ENCODE measurements at places on chromosomes 7 and 10.

GRCh38 chr7:91165846-91166230, 98.4 kb upstream of the FZD1 start:
- DNase-seq = peak; percentile 17

DNA sequence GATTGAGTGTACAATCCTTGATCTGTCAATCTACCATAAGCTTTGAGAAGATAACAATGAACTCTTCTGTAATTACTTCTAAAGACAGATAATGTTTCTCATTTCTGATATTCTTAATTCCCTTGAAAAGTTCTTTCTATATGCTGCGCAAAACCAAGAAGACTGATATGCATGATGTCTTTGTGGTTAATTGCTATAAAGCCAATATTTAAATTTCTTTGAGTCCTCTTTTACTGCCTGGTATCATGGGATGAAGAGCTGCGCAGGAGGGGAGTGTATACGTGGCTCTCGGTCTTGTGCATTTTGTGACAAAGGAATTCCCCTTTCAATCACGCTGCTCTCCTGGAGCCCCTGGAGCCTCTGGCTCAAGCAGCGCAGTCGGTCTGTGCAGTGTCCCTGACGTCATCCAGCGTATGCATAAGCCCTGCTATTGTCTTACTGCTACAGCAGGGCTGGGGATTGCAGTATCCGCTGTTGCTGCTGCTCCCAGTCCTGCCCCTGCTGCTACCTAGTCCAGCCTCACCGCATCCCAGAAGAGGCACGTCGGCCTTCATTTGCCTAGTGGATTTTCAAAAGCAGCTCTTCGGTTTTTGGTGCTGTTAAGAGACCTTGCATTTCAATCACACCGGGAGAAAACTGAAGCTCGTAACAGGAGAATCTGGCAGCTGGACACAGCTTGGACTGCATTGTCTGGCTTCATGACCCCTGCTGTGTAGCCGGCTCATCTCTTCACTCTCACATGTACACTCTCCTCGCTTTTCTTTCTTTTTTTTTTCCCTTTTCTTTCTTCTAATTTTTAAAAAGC, 66.7 kb downstream of the ST7 start:
- peak; percentile 73 for DNase-seq

DNA sequence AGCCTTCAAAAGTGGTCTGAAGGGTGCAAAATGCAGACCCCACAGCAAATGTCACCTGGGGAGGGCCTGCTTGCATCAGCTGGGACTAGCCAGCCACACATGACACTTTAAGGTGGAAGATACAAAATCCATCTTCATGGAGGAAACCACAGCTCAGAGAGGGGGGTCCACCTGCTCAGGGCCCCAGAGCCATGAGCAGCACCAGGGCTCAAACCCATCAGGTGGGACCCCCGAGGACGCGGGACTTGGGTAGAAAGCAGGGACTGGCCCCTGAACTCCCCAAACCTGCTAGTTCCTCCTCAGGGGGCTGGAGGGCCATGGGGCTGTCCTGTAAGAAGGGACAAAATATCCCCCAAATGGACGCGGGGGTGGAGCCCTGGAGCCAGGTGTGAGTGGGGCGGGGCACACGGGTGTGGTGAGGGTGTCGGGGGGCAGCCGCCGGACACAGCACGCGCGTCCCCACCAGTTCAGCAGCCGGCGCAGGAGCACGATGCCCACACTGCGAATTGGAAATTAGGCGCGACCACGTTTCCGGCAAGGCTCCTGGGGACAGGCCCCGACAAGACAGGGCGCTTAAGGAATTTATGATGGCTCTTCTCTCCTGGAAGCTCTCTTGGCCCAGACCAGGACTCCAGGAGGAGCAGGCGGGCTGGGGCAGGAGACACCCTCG, 8.0 kb downstream of the PDGFA start:
- no peak for DNase-seq

DNA sequence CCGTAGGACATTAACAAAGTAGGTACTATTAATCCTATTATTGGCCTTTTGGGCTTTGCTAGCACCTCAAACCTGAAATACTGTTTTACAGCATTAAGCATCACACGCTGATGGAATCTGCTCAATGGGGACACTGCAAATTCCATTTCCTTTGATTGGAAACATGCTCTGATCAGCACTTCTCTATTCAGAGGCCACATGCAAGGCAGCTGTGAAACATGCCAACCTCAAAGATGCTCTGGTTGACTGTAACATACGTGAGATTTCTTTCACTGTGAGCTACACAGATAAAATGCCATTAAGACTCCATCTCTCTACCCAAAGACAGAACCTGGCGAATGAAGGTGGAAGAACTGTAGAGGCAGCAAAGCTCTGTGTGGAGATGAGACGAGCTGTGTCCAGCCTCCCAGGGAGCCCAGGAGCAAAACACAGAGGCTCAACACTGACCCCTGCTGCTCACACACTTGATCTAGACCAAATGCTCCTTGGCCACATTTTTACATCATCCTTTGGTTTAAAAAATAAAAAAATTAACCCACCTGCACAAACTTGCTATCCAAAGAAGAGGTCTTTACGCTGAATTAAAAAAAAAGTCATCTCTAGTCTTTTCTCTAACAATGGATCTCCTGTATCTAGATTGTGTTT, 8.0 kb downstream of the RSU1 start:
- peak; percentile 43 for DNase-seq

DNA sequence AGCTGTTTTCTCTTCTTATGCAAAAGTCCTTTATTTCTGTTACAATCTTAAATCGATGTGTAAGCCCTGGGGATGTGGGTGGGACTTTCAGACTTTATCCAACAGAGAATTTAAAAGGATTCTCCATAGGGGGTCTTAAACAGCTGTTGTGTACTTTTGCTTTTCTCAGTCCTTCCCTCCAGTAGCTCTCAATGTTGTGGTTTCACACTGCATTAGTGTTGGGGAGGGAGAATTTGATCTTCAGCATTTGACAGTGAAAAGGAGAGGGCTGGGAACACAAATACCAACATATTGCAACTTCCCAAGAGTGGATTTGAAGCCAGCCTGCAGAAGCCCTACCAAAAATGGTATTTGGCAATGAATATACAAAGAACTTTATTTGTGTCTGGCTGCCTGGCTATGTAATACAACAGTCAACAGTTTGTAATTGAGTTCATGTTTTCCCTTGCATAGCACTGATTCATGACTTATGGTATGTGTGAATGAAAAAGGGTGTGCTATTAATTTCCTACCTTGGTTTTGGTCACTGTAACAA, 80.1 kb upstream of the CAPZA2 start:
- DNase-seq = peak; percentile 55

GRCh38 chr7:132441935-132442334, 134.3 kb downstream of the PLXNA4 start:
- DNase-seq = no peak

- no peak for DNase-seq
Observed at GRCh38 chr7:37070471-37070870, 346.2 kb upstream of the AOAH start.

- DNase-seq = no peak
Observed at GRCh38 chr7:126843336-126843735, 409.4 kb downstream of the GRM8 start.

- peak; percentile 82 for DNase-seq
Observed at GRCh38 chr10:68550747-68551411, 9.3 kb upstream of the TET1 start.

GRCh38 chr10:44974628-44975430, 3.8 kb downstream of the DEPP1 start:
- peak; percentile 72 for DNase-seq

DNA sequence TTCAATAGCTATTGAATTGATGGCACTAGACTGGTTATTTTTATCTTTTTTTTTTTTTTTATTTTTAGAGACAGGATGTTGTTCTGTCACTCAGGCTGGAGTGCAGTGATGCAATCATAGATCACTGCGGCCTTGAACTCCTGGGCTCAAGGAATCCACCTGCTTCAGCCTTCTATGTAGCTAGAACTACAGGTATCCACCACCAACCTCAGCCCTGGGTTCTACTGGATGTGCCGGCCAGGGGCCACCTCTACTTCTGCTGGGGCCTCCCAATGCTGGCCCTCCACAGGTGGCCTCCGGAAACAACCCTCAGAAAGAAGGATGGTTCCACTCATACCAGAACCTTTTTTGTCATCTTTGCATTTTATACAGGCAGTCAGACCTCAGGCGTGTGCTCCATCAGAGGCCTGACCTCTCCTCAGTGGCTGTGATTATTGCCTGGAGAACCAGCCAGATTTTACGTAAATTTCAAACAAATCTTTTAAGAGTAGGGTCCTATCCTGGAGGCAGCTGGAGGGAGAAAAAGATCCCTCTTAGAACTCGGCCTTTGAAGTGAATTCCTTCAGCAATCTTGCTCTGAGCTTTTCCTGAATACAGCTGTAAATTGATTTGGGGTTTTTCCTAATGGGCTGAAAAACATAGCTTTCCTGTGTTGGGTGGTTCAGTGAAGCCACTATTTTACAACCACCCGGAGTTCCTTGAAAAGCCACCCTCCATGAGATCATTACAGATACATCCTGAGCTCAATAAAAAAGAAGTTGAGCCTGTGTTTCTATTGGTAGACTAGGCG, 110.0 kb downstream of the SPAG6 start:
- no peak for DNase-seq

GRCh38 chr10:130425881-130426435, 289.8 kb downstream of the GLRX3 start:
- no peak for DNase-seq

DNA sequence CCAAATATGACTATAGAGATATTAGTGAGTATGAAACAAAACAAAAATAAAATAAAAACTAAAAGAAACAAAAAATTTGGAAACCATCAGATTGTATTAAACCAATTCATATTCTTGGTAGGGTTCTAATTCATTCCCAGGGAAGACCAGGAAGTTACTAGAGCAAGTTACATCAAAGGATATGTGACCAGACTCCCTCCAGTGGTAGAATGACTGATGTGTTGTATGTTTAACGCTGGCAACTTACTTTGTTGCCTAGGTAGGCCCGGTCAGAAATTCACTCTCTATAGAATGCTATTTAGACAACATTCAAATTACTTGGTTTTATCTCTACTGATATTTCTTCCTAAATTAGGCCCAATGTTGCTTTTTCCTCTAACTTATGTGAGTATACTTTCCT, 5.2 kb downstream of the PHYHIPL start:
- peak; percentile 47 for DNase-seq

DNA sequence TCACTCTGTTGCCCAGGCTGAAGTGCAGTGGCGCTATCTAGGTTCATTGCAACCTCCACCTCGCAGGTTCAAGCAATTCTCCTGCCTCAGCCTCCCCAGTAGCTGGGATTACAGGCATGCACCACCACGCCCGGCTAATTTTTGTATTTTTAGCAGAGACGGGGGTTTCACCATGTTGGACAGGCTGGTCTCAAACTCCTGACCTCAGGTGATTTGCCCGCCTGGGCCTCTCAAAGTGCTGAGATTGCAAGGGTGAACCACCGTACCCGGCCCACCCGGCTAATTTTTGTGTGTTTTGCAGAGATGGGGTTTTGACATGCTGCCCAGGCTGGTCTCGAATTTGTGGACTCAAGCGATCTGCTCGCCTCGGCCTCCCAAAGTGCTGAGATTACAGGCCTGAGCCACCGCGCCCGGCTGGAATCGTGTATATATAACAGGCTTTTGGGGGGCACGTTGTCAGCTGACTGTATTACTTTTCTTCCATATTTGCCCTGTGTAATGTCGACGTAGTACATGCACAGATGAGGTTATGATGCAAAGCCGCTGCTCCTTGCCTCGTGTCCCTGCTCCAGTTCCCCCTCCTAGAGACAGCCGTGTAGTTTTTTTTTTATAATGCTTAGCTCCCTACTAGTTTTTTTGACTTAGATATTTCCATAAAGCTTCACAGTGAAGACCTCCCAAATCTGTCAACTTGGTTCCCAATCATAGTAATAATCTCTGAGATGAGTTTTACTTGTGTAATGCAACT, 883 bp upstream of the TRA2A start:
- no peak for DNase-seq

- DNase-seq = no peak
Observed at GRCh38 chr7:134191876-134192275, 64.7 kb downstream of the LRGUK start.

- no peak for DNase-seq
Observed at GRCh38 chr7:154968336-154969001, 34.5 kb downstream of the PAXIP1 start.

DNA sequence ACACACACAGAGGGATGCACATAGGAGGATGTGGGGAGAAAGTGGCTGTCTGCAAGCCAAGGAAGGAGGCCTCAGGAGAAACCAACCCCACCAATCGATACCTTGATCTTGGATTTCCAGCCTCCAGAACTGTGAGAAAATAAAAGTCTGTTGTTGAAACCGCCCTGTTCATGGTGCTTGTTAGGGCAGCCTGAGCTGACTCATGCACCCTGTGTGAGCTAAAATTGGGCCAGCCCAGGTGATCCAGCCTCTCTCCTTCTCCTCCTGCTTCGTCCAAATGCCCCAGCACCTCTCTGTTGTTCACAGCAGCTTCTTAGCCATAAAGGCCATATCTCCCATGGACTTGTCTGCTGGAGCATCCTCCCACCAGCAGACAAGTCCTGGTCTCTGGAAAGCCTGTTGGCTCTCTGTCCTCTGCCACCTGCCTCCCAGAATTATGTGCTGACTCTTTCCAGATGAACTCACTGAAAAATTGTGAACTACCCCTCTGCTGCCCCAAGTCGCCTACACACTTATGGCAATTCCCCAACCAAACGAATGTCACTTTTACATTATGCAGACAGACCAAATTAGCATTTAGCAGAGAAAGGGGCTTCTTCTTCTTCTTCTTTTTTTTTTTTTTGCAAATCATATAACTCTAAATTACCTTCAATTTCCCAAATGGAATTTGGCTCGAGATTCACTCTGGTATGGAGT, 30.2 kb upstream of the CARD11 start:
- DNase-seq = no peak

DNA sequence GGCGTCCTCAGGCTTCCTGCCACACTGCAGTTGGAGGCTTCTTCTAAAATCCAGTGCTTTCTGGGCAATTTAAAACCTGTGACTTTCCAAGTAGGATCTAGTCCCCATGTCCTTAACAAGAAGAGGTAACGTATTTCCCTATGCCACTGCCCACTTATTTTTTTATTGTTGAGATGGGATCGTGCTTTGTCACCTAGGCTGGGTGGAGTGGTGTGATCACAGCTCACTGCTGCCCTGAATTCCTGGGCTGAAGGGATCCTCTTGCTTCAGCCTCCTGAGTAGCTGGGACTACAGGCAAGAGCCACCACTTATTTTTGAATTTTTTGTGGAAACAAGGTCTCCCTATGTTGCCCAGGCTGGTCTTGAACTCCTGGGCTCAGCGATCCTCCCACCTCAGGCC, 63.4 kb downstream of the DAGLB start:
- no peak for DNase-seq

DNA sequence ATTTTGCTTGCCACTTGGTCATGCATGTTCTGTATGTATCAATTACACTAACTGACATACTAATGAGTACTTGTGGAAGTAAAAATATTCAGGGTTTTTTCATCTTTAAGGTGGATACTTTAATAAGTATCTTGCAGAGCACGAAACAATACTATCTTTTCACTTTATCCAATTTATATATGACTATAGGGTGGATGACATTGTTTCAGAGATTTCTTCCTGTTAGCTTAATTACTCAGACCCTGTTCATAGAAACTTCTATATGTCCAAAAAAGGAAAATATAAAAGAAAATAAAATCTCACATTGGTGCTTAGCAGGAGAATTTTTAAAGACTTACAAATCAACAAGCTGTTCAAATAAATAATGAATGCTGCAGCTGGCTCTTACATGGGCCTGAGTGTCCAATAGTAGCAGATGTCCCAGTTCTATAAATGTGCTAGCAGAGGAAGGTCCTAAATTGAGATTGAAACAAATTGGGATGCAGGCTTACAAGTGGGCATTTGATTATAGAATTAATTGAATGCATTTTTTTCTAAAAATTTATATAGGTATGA, 91.5 kb upstream of the THSD7A start:
- DNase-seq = no peak
